ENCODE measurements at places on chromosomes 11 and 22.

DNA sequence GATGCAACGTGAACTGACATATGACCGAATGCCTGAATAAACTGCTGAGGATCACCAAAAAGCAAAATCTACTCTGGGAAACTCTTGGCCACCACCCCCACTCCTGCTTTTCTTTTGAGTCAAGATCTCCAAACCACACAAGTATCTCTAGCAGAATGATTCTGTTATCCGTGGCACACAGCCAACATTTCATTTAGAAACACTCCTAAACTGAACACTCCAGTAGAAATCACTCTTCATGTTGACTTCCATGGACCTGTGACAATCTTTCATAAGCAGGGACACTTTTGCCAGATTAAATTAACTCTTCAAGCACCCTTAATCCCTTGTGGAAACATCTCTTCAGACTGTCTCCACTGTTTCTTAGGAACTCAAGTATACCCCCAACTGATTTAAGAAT lies 44.4 kb downstream of the VSIG10L2 start:
- DNase-seq: no peak

DNA sequence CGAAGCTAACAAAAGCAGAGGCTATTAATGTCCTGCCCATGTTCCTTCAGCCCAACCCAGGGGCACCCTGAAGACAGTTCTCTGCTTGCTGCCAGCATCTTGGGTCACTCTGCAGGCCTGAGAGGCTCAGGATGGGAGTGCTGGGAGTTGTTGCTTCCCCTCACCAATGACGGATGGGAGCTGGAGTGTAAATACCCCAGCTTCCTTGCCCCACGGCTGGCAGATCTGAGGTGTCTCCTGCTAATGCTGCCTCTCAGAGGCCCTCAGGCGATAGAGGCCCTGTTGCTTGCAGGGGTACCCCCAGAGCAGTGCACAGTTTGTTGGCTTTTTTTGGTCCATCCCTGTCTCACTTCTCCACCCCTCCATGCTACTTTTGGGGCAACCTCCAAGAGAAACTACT lies 32.9 kb downstream of the IFT27 start:
- no peak for DNase-seq

DNA sequence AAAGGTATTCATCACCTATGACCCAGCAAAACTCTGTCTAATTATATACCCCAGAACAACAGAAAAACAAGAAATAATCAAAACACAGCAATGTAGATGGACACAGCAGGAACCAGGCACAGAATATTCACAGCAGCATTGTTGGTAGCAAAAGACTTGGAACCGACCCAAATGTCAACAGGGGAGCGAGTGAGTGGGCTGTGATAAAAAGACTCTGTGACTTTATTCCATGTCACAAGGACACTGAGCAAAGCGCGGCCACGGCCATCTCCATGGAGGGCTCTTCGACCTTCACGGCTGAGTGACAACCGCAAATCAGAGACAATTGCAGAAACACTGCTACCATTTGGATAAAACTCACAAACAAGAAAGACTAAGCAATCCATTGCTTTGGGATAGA lies 1373.1 kb downstream of the TBC1D22A start:
- no peak for DNase-seq

GRCh38 chr11:1570001-1570453 lies 2.0 kb downstream of the DUSP8 start:
- peak; percentile 41 for DNase-seq

DNA sequence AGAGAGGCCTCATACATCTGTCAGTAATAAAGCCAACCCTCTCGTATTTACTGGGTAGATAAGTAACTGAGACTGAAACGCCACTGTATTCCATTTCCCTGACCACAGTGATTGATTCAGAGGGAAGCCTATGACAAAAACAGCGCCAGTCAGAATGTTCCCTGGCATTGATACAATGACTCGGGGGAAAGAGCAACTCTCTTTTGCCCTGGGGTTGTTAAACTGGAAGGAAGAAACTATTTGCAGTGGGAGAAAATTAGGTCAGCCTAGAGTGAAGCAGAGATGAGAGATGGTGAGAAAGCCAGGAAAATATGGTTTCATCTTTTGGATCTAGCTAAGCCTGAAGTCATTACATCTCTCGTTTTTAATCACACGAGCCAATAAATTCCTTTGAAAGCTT lies 48.6 kb upstream of the RBFOX2 start:
- DNase-seq: no peak

GRCh38 chr11:111788051-111788450 lies 21.9 kb upstream of the PPP2R1B start:
- no peak for DNase-seq

DNA sequence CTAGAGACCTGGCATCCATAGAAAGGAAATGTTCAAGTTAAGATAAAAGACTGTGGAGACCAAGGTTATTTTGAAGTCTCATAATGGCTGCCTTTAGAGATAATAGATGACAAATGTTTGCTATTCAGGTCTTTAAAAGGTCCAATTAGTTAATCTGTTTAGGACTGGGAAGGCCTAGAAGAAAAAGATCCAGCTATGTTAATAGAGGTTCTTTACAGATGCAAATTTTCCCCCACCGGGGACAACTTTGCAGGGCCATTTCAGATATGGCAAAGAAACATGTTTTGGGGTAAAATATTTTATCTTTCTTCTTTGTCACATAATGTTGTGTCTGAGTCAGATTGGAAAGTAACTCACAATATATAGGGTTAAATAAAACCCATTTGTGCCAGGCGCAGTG lies 3.1 kb upstream of the APOBEC3G start:
- no peak for DNase-seq

GRCh38 chr11:77413850-77414460 lies 59.9 kb downstream of the PAK1 start:
- DNase-seq: no peak

GRCh38 chr11:23767576-23767975 lies 729.3 kb upstream of the LUZP2 start:
- no peak for DNase-seq

DNA sequence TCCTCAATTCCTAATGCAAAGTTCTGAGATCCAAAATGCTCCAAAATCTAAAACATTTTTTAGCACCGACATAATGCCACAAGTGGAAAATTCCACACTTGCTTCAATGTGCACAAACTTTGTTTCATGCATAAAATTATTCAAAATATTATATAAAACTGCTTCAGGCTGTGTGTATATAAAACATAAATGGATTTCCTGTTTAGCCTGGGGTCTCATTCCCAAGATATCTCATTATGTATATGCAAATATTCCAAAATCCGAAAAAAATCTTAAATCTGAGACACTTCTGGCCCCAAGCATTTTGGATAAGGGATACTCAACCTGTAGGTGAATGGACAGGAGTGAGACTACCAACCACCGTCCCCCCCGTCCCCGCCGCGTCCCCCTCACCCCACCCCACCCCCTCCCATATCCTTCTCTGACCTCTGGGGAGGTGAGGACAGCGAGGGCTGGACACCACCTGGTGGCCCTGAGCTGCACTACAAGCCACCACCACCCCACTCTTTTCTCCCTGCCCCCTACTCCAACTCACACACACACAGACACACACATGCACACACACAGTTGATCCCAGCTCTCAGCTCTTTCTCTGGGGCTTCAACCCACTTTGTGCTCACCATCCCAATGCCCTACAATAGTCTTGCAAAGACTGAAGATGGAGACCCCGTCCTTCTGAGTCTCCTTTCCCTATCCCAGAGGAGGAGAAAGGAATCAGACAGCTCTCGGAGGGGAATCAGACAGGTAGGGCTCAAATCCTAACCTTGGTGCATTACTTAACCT lies 101.0 kb downstream of the PDE2A start:
- no peak for DNase-seq

DNA sequence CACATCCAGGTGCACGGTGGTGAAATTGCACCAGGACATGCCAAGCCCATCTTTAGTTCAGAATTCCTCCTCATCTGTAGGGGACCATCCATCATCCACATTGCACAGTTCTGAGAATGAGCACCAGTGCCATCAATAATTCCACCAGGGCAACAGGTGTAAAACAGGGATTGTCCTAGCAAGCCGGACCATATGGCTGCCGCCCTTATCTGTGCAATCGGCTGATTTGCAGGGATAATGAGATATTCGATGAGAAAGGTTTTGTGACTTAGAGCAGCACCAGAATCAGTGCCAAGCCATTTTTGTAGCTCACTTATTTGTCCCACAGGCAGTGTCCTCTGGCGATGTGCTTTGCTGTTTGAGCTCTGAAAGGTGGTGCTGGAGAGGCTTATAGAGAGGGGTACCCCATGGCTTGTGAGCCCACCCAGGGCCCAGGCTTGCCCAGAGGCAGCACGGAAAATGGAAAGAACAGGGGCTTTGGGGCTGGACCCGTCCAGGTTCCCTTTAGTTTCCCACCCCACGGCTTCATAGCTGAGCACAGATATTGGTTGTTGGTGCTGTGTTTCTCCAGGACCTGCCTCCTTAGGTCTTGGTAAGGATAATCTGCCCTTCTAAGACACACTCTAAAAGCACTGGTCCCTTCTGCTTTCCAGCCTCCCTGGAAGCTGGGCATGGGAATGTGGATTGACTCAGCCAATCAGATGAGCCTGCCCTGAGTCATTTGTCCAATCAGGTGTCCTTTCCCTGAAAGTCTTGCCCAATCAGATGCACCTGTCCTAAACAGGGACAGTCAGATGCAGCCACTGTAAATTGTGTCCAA lies 84.0 kb upstream of the SHANK2 start:
- peak; percentile 36 for DNase-seq

DNA sequence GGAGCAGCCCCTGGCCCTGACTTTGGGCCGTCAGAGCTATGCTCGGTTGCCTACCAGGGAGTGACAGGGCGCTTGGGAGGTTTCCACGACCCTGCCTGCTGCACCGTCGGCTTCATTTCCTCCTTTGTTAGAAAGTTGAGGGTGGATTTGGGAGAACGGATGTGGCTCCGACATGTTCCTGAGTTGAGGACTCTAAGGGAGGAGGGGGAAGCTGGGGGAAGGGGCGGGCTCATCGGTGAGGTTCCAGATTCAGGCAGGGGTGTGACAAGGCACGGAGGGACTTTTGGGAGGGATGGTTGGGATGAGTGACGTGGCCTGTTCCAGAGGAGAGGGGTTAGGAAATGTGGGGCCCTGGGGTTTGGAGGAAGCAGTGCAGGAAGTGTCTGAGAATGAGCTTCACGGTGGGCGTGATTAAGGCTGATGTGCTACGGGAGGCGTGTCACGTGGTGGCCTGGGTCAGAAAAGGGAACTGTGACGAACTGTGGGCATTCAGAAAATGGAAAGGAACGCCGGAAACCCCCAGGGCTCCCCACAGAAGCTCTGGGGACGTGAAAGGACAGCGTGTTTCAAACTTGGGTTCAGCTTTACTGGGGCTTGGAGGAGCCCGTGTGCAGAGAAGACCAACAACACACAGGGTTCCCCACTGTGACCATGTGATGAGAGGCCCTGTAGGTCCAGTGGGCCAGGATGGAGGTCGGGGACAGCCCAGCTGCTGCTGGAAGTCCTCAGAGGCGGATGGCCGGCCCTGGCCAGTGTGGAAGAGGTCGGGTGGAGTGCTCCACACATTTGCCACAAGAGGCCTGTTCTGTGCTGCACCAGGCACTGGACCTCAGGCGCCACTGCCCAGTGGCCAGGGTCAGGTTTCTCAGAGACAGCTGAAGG lies 2.8 kb downstream of the PARVB start:
- DNase-seq: peak; percentile 93

- no peak for DNase-seq
Observed at GRCh38 chr11:101552888-101553287, 30.9 kb downstream of the TRPC6 start.

- DNase-seq: no peak
Observed at GRCh38 chr11:30983143-30983542, 386.4 kb downstream of the DCDC1 start.

GRCh38 chr11:117839380-117839881 lies 14.9 kb upstream of the FXYD2 start:
- DNase-seq: peak; percentile 58

GRCh38 chr22:37704645-37705044 lies 7.8 kb downstream of the TRIOBP start:
- DNase-seq: no peak

- DNase-seq: no peak
Observed at GRCh38 chr22:43474161-43475101, 62.6 kb downstream of the MPPED1 start.

DNA sequence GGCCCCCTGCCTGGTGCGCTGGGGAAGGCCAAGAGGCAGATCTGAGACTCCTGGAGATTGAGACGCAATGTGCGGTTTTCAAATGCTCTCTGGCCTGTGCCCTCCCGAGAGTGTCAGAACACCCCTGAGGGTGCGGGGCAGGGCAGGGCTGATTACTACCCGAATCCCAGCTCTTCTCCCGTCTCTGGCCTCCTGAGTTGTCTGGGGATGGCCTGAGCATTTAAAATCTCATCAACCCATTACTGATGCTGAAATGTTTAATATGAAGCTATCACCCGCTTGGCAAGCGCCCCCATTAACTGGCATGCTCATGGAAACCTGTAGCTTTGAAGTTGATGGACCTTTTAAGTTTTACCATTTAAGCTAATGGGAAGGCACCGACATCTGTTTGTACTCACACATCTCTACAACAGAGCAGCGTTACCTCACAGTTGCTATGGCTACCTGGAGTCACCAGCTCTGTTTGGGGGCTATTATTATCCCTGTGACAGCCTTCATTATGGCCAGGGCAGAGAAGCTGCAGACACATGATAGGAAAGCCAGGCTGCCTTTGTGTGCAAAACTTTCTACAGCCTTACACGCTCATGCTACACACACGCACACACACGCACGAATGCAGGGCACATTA lies 3.6 kb upstream of the MB start:
- no peak for DNase-seq

- DNase-seq: no peak
Observed at GRCh38 chr11:115958089-115959000, 454.1 kb upstream of the CADM1 start.

GRCh38 chr22:19132153-19132552 lies 1.0 kb downstream of the TSSK2 start:
- no peak for DNase-seq

- DNase-seq: no peak
Observed at GRCh38 chr22:26700886-26701285, 43.5 kb downstream of the MIAT start.

DNA sequence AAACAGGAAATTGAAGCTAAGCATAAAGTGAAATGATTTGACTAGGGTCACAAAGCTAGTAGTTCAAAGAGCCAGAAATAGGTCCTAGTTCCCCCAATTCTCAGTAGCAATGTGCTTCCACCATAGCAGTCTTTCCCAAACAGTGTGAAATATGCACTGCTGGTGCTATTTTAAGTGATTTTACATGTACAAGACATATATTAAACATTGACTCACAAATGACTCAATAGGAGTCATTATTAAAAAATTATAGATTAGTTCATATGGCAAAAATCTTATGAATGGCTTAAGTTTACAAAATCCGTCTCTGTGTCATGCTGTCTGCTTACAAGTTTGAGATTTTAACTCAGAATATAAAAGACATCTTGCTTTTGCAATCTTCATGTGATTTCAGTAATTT lies 21.4 kb downstream of the KIF18A start:
- DNase-seq: no peak

- DNase-seq: peak; percentile 95
Observed at GRCh38 chr11:118618115-118618990, 10.9 kb downstream of the PHLDB1 start.
